ENCODE measurements at places on chromosomes 12 and 14. TPM values are rescaled to one million over a fixed set of nuclear protein-coding genes. Genes with fewer than 3 reads are reported as not detected.

The AHNAK2 gene
- total RNA-seq: 78.0 TPM

The KCNJ8 gene
- total RNA-seq: 9.7 TPM

The EID3 gene
- total RNA-seq: 3.3 TPM

The RIMBP2 gene
- 2.4 TPM for total RNA-seq
